ENCODE measurements at places on chromosomes 16 and 17. TPM values are rescaled to one million over a fixed set of nuclear protein-coding genes. Genes with fewer than 3 reads are reported as not detected.

Gene RHBDL1
- total RNA-seq: 1.2 TPM

Gene SDR42E2
- total RNA-seq: not detected

Gene EME2
- 5.5 TPM for total RNA-seq

Gene FKBP10
- 97.2 TPM for total RNA-seq

Gene DOC2B
- 4.4 TPM for total RNA-seq

Gene PRR35
- not detected for total RNA-seq

Gene CLEC19A
- not detected for total RNA-seq
